Muscle of back (tissue), 13 donors: ENCODE measurements at places on chromosomes 4 and X.
A peak's percentile ranks its signal among the peaks of the same experiment; 100 is the strongest.

DNA sequence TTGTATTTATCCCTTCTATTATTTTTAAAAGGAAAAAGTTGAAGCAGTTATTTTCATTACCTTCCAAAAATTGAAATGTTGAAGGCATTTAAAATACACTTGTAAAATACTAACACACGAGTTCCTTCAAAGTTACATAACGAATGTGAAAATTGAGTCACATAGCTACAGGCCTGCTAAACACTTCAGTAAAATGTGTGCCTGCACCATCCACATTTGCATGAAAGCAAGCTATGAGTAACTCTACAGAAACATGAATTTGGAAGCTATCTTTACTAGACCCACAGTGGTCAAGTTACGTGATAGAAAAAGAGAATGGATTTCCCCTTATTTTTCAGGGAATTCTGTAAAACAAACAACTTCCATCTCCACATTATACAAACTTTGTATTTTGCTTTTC, 1148.8 kb upstream of the PCDH7 start:
- no peak for DNase-seq

- DNase-seq: no peak
Observed at GRCh38 chr4:76300012-76300411, 6.5 kb upstream of the STBD1 start.

DNA sequence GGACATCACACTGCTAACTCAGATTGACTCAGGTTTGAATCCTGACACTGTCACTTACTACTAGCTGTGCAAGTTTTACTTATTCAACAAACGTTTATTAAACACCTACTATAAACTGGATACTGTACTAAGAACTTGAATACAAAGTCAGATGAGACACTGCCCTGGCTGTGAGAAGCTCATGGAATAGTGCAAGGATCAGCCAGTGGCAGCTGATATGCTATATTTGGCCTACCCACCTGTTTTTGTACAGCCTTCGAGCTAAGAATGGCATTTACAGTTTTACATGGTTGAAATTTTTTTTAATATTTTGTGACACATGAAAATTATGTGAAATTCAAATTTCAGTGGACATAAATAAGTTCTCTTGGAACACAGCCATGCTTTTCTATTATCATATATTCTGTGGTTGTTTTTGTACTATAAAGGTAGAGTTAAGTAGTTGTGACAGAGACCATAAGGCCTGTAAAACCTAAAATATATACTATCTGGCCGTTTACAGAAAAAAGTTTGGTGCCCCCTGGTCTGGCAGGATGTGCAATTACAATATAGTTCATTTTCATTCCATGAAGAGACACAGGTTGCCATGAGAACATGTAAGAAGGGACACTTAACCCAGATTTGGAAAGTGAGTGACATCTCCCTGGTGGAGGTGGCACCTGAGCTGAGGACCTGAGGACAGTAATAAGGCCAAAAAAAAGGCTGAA, 3.4 kb upstream of the SEC24D start:
- DNase-seq: no peak

- DNase-seq: no peak
Observed at GRCh38 chr4:152981278-152981677, 45.2 kb downstream of the FHDC1 start.

DNA sequence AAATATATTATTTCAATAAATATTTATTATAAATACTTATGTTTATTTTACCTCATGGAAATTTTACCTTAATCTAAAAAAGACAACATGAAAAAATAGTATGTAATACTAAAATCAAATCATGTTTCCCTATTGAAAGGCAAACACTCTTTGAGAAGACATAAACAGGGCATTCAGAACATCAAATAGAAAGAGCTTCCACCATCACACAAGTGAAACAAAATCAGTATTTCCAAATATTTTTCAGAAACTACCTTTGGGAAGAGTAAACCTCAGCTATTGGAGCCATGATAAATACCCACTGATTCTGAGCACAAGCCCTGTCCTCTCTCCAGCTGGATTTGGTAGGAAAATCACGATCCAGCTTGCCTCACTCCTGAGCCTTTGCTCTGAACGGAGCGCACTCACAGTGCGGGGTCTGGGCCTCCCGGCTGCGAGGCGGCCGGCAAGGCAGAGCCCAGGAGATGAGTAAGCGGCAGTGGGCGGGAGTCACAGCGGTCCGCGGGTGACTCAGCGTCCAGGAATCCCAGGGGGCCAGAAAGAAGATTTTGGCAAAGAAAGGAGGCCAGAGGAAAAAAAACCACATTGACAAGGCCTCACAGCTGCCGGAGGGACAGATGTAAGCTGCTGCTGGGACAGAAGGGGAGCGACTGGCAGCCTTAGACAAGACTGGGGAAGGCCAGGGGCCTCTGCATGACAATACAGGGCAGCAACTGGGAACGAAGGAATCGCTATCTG, 14.7 kb upstream of the ANXA5 start:
- peak; percentile 87 for DNase-seq

DNA sequence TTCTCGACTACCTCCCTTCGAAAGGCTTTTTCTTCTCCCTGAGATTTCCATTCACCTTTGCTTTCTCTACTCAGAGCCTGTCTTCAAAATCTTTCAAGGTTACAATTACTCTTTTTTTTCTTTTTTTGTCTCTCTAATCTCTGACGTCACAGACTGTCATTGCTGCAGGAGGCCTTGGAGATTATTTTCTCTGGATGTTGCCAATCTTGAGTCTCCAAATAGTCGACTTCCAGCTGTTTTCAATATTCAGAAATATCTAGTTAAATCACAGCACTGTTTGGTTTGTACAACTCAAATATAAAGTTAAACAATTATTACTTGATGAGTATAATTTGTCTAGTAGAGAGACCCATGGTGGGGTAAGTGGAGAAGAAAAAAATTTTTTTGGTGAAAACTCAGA, 359.0 kb upstream of the BOD1L1 start:
- no peak for DNase-seq

DNA sequence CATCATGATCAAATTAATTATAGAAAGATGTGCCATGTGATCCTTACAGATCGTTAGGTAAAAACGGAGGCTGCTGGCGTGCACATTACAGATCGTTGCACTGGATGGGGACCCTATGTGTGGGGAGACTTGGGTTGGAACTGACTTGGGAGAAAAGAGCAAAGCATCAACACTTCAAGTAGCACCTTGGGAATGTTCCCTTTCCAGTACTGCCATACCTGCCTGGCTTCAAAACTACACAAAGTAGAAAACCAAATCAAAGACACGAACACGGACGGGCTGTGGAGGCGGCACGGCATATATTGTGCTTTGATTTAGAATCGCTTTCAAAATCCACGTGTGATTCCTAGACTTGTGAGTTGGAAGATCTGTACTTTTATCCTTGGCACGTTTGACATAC, 898 bp downstream of the CMC4 start:
- no peak for DNase-seq

DNA sequence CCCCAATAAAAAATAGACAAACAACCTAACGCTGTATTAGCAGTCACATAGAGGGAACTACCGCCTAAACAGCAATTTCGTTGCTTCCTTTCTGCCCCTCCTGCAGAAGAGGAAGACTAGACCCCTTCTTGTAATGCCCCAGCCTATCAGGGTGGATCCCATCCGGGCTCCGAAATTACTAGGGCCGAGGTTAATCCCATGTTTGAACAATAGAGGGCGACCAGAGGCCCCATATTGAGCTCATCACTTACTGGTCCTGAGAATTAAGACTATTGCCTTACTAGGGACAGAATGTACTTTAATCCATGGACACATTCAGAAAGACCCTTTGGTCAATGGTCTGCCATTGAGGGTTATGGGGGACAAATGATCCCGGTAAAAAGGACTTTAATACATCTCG, 11.8 kb upstream of the ZNF630 start:
- DNase-seq: peak; percentile 60

GRCh38 chr4:38785041-38785790, 2.4 kb upstream of the TLR10 start:
- no peak for DNase-seq

DNA sequence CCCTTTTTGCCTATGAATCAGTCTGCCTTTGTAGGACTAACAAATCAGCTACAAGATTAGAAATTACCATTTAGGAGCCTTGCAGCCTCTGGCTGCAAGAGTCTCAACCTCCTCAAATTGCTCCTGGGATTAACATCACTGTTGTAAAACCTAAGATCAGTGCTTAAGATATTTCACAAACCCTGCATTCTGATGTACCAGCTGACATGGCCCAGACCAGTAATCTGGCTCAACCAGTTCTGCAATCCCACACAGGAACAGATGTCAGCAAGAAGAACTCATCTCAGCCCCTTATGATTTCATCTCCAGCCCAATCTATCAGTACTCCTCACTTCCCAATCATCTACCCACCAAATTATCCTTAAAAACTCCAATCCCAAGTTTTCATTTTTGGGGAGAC, 32.5 kb upstream of the AADAT start:
- no peak for DNase-seq

- no peak for DNase-seq
Observed at GRCh38 chrX:63281465-63281864, 69.7 kb downstream of the SPIN4 start.

- DNase-seq: no peak
Observed at GRCh38 chr4:87045234-87045558, 110.4 kb downstream of the AFF1 start.

DNA sequence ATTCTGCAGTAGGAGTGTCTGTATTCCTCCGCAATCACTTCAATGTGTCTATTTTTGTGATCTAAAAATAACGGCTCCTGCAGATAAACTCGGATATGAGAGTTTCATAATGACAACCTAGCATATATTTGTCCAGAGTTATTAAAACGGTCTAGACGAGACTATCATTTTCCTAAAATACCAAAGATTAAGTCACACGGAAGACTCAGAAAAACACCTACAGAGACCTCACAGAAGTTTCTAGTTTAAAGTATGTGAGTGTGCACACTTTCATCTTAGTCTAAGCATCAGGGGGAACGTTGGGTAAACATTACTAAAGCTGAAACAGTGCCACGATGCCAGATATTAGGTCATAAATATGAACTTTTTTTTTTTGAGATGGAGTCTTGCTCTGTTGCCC, 156.9 kb downstream of the AFAP1 start:
- DNase-seq: no peak

- DNase-seq: no peak
Observed at GRCh38 chrX:150842198-150842685, 56.2 kb downstream of the CD99L2 start.

GRCh38 chrX:10676235-10676957, 56.0 kb upstream of the MID1 start:
- DNase-seq: no peak

DNA sequence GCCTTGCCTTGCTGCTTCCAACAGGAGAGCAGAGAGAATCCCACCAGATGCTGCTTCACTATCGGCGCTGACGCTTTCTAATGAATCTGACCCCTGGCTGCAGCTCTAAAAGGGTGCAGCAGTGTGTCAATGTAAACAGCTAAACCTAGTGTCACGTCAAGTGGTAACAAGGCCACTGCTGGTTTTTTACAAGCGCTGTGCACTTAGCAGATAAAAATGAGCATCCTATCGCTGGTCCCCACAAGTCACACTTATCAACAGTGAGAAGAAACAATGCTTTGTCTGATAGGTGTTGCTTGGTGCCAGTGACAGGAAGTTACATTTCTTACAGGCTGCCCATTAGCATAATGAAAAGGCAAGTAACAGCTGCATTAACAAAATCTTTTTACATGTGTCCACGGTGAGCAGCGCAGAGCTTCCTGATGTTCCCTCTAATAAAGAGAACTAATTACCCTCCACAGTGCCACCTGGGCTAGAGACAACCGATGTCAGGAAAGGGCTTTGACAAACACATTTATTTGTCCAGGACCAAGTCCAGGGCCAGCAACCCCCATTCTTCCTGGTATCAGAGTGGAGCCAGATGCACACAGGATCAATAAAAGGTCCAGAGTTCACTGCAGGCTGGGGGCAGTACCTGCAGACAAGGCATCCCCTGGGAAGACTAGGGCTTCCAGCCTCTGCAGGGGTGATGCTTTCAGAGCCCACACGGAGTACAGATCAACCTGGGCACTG, 176.0 kb downstream of the MGST2 start:
- no peak for DNase-seq

- no peak for DNase-seq
Observed at GRCh38 chr4:146943691-146944375, 1.8 kb downstream of the TTC29 start.

GRCh38 chr4:138428611-138429010, 186.5 kb upstream of the SLC7A11 start:
- no peak for DNase-seq

- DNase-seq: peak; percentile 86
Observed at GRCh38 chr4:5710961-5711478, at the start of gene EVC. EVC (plus strand) TSS chr4:5711201; CDS start chr4:5711381, 180 bp downstream.

DNA sequence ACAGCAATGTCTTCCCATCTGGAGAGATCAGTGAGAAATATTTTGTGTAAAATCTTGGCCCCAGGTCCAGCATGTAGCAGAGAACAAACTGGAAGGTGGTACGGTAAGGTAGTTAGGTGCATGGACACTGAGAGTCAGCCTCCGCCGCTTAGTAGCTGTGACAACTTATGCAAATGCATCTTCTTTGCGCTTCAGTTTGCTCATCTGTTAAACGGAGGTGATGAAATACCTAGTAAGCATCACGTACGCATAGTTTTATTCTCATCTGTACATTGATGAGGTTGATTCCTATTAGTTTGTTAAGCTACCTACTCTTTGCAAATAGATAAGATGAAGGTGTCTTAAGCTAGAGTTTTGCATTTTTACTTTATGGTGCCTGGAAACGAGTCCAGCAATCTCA, 80.0 kb upstream of the MSX1 start:
- no peak for DNase-seq

GRCh38 chrX:124300405-124300804, 32.1 kb upstream of the TEX13D start:
- DNase-seq: no peak

GRCh38 chr4:23353200-23353599, 536.6 kb downstream of the PPARGC1A start:
- no peak for DNase-seq

DNA sequence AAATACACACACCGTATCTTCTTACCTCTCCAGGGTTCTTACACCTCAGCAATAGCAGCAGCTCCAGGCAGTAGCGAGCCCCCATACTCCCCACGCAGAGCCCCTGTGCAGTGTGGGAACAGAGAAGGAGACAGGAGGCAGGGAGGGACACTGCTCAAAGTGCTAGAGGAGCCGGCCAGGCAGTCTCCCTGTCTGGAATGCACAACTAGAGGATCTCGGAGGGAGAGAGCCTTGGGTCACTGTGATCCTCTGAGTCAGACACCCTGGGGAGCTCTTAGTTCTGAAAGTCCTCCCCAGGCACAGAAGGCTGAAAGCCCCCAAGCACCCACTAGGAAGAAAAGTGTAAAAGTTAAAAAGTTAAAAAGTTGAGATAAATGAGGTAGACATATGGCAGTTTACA, 16.0 kb downstream of the AMELX start:
- DNase-seq: no peak

DNA sequence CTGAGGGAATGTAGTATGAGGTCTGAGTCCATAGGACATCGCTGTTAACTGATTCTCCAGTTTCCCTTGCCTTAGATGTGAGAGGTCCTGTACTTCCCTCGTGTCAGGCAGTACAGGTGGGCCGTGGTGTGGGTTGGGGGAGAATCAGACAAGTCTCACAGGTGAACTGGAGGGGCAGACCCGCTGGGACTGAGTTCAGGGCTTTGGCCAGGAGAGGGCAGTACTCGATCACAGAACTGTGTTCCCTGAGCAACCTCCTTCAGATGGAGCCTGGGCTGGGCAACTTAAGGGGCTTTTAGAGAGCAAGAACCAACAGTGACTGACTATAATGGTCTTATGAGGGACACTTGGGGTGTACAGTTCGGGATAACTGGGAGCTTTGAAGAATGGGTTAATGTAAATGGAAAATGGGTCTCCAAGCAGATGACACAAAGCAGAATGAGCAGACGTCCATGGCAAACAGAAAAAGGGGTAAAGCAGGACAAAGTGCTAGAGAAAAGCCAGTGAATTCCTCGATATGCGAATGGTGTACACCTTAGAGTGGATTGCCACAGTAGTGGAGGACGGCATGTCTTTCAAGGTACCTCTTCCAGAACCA, 83.6 kb downstream of the CCNG2 start:
- peak; percentile 48 for DNase-seq
